Naive thymus-derived CD4-positive, alpha-beta T cell (primary cell): ENCODE measurements at places on chromosomes 13 and 19. TPM values are rescaled to one million over a fixed set of nuclear protein-coding genes. Genes with fewer than 3 reads are reported as not detected.

- no peak for DNase-seq
These were observed 41.2 kb upstream of the USPL1 start for GRCh38 chr13:30576528-30576927.

DNA sequence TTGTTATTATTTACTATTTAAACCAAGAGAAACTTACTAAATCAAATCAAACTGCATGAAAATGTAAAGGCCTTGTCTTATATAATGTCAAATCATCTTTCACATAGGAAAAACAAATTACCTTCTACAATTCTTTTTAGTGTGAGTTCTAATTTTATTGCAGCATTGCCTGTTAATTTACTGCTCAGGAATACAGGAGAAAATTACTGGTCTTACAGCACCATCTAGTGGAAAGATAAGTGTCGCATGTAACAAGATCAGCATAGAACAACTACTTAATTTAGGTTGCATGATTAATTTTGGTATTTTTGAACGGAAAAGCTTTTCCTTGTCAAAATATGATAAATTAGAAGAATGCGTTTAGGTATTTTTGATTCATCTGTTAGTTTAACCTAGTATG lies 502.7 kb downstream of the UQCRFS1 start:
- no peak for DNase-seq

The MYO1F gene
- 1.0 TPM for polyA plus RNA-seq

The CBY2 gene
- 0.40 TPM for polyA plus RNA-seq

The CLDND2 gene
- not detected for polyA plus RNA-seq

- no peak for DNase-seq
These were observed 2714.5 kb upstream of the PCDH20 start for GRCh38 chr13:64130171-64130570.

The PLIN5 gene
- polyA plus RNA-seq, result 0.34 TPM

DNA sequence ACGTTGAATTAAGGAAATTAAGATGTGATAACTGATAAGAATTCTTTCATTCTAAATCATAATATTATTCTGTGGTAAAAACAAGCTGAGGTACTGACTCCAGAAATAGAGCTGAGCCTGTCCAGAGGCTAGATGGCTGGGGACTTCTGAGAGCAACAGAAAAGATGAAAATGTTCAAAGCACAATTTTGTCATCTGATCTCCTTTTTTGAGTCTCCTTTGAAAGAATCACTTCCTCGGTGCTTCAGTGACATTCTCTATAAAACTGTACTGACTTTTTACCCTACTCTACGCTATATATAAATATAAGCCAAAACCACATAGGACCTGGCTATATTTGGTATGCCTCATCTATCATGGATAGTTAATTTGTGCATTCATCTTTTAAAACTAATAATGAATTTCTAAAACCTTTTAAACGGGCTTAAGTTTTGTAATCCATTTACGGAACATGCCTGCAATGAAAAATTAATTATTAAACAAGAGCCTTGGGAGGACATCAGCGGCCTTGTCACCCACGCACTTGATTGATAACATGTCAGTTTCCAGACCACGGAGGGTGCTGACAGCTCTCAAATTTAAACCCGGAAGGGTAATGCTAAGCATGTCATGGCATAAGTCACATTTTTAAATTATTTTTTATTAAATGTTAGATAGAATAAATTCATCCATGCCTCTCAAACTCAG lies 235.5 kb downstream of the PCDH9 start:
- DNase-seq, result no peak

DNA sequence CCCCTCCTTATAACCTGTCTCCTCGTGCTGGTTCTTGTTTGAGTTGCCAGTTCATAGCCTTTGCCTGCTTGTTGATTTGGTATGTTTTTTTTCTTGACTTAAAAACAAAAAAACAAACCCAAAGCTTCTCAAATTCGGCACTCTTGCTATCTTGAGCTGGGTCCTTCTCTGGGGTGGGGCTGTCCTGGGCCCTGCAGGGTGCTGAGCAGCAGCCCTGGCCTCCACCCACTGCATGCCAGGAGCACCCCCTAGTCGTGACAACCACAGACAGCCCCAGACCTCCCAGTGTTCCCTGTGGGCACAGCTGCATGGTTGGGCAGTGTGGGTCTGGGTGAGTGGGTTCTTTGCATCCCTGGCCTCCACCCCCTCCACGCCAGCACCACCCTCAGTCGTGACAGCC lies 27.8 kb downstream of the KDM4B start:
- DNase-seq, result no peak

GRCh38 chr19:44968118-44968517 lies 12.9 kb downstream of the CLPTM1 start:
- DNase-seq, result no peak

The PRR19 gene
- polyA plus RNA-seq, result 0.61 TPM

DNA sequence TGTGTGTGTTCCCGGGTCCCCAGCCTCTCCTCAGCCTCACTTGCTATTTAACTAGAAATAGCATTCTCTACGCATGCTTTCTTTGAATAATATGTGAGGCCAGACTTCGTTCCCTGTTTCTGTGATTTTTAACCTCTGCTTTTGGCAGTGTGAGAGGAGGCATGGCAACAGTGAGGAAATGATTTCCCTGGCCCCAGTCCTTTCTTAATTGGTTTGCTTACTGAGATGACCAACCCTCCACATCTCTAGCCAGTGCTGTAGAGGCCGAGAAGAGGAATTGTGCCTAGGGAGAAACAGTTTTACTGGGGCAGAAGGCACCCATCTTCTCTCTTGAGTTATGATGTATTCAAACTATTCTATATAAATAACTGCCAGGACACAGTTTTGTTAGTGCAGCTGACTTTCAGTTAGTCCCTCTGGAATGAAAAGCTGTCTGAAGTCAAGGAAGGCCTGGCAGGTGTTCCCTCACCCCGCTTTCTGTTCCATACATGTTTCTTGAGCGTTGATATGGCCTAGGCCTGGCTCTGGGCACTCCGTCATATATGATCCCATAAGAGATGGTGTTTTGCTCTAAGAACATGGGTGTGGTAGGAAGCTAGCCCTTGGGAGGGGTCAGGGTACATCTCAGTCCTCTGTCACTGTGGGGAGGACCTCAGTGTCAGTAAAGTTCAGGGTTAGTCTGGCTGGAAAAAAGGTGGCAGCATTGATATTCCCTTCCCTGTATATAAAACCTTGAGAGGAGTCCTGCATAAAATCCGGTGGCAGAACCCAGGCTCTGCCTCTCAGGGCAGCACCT lies 73.7 kb upstream of the NPAS1 start:
- no peak for DNase-seq

DNA sequence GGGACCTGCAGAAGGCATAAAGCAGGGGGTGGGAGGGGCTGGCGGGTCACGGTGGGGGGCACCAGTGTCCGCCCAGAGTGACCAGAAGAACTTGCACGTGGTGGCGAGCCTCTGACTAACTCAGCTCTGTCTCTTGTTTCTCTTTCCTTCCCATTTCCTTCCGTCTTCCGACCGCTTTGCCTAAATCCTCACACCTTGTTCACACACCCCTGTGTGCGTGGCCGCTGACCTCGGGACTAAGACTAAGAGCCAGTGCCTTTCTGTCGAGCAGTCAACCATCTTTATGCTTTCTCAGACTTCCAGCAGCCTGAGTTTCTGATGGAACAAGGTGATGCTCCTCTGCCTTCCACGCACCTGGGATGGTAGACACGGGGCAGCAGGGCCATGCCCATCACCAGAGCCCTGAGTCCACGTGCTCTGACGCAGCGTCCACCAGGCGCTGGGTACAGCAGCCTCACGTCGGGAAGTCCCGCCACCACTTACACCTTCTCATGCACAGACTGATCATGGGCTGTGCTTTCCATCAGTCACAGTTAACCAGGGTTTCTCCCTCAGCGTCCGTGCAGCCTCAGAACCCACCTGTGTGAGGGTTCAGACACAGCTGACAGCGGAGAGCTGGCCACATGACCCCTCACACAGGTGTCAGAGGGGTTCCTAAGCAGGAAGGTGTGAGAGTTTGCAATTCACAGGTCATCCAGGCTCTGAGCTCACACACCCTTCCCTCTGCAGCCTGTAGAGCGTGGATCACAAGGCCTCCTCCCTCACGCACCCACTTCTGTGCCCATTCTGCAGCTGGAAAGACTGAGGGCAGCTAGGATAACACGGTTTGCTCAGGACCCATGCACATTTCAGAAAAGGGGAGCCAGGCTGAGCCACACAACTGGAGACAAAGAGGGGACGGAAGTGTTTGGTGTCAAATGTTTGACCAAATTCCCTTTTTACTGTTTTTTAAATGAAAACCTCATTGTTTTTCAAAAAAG lies 90.7 kb upstream of the MCF2L start:
- DNase-seq, result no peak

GRCh38 chr13:108834193-108834592 lies 204.8 kb downstream of the MYO16 start:
- DNase-seq, result no peak

- DNase-seq, result no peak
These were observed 70.9 kb downstream of the TM9SF2 start for GRCh38 chr13:99572131-99572530.

DNA sequence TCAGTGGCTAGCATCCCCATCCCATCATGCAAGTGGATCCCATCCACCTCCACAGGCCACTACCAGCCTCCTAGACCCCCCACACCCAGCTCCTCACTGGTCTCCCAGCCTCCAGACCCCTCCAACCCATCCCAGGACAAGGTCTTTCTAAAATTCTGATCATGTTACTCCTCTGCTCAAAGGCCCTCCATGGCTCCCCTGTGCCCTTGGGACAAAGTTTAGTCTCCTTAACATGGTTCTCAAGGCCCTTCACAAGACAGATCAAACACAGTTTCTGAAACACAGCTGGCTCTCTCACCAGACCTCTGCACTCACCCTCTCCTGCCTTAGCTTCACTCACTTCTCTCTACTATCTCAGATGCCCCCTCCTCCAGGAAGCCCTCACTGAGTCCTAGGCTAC lies 9.3 kb downstream of the CEACAM19 start:
- no peak for DNase-seq
